Omental fat pad (tissue), 4 donors: ENCODE measurements at places on chromosomes 3 and 15. TPM values are rescaled to one million over a fixed set of nuclear protein-coding genes. Genes with fewer than 3 reads are reported as not detected.

The PIGX gene
- total RNA-seq: 17.1 TPM

The HESX1 gene
- not detected for total RNA-seq

DNA sequence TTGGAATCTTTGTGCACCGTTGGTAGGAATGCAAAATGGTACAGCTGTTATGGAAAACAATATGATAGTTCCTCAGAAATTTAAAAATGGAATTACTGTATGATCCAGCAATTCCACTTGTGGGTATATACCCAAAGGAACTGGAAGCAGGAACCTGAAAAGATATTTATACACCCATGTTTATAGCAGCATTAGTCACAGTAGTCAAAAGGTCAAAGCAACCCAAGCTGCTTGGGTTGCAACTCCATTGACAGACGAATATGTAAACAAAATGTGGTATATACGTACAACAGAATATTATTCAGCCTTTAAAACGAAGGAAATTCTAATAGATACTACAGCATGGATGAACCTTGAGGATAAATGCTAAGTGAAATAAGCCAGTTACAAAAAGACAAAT is 35.0 kb upstream of the CAPN3 start:
- no peak for DNase-seq

- DNase-seq: no peak
Observed at GRCh38 chr3:3074551-3075257, 35.5 kb downstream of the IL5RA start.

- no peak for DNase-seq
Observed at GRCh38 chr15:33149919-33150318, 44.6 kb downstream of the FMN1 start.

GRCh38 chr15:73854265-73854664 is 19.1 kb upstream of the TBC1D21 start:
- no peak for DNase-seq

GRCh38 chr3:198080521-198081384 is 120.7 kb downstream of the LMLN start:
- DNase-seq: peak; percentile 30

DNA sequence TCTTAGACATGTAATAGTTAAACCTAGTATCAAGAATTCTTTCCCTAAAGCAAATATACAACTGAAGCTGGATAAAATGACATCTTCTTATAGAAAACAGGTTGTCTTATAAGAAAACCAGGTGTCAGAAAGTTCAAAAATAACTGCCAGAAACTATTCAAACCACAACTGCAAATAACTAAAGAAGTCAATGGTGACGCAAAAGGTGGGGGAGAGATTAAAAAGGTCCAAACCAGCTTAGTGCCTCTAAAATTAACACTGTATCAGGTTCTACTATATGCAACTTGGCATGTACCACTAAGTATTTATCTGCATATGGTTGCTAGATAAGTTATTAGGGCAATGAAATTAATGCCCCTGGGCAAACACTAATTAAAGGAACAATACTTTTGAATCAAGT is 136.8 kb downstream of the TBL1XR1 start:
- DNase-seq: no peak
